ENCODE measurements at places on chromosomes 3 and 15.

GRCh38 chr3:157672061-157672460, 168.8 kb upstream of the VEPH1 start:
- no peak for DNase-seq

GRCh38 chr3:141326123-141326522, 42.2 kb upstream of the ZBTB38 start:
- DNase-seq: no peak

GRCh38 chr3:47614788-47615187, 36.1 kb upstream of the CSPG5 start:
- no peak for DNase-seq

DNA sequence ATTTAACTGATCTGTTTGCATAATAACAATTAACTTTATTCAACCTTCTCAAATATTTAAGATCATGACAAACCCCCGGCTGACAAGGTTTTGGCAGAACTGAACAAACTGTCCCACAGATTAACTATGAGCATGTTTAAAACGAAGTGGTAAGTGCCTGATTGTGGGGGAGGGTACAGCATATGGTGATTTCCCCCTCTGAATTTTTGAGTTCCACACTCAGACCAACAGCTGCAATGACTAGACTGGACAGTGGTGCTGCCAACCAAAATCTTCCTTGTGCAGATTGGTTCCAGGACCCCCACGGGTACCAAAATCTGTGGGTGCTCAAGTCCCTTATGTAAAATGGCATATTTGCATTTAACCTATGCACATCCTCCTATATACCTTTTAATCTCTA, 449.5 kb downstream of the SHQ1 start:
- no peak for DNase-seq

- no peak for DNase-seq
Observed at GRCh38 chr3:153180860-153181372, 18.9 kb downstream of the RAP2B start.

DNA sequence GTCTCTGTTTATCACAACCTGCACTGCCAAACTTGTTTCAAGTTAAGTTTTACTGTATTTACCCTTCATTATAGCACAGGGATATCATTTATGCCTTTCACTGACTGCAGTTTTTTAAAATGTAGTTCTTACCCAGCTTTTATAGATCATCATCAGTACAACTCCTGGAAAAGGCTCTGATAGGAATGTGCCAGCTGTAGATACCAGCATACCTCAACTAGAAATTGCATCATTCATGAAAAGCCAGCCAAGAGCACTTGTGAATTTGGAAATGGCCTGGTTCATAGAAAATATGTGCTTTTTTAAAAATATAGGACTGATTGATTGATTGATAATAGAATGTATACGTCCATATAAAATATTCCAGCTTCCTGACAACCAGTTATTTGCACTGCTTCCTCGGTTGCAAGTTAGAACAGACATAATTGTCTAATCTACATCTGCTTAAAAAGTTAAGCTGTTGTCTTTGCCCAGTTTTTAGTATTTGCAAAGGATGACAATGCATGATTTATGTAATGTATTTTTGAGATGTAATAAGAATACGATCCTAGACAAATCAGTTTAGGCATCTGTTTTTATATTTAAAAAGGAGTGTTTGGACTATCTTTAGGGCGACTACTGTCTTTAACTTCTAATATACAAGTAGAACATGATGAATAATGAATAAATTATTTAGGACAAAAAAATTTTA, 58.5 kb downstream of the DCUN1D1 start:
- no peak for DNase-seq

All from NCI-H345 (cell line).